ENCODE measurements at places on chromosomes 5 and 9.

GRCh38 chr5:1304033-1304432 lies 9.2 kb upstream of the TERT start:
- DNase-seq, result no peak

DNA sequence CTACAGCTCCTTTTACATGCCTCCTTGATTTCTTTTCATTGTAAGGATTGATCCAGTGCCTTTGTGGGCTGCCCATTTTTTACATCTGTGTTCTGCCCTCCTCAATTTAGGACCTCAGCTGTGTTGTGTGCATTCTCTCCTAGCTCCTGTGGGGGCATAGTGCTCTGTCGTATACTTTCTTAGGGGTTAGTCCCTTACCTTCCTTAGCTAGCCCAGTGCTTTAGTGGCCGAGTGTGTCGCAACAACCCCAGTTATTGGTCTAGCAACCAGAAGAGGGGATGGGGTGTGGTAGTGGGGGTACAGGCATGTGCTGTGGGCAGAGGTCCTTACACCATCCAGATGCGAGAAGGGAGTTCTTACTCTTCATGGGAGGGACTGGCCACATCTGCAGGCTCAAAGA lies 12.1 kb downstream of the MTRR start:
- DNase-seq, result no peak

DNA sequence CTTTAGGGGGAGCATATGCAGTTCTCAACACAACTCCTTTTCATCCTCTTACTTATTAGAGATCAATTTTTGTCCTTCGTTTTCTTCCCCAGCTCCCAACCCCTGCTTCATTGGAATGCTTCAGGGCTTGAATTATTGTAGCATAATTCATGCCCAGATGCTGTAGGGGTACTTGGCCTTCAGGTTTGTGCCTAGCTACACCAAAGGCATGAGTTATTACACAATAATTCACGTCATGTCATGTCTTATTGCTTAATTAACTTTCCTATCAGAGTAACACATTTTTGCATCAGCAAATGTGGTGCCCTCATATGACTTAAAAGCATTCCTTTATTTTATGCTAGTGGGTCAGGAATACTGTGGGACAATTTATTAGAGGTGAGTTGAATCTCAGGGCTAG lies 507.2 kb downstream of the NFIB start:
- no peak for DNase-seq

DNA sequence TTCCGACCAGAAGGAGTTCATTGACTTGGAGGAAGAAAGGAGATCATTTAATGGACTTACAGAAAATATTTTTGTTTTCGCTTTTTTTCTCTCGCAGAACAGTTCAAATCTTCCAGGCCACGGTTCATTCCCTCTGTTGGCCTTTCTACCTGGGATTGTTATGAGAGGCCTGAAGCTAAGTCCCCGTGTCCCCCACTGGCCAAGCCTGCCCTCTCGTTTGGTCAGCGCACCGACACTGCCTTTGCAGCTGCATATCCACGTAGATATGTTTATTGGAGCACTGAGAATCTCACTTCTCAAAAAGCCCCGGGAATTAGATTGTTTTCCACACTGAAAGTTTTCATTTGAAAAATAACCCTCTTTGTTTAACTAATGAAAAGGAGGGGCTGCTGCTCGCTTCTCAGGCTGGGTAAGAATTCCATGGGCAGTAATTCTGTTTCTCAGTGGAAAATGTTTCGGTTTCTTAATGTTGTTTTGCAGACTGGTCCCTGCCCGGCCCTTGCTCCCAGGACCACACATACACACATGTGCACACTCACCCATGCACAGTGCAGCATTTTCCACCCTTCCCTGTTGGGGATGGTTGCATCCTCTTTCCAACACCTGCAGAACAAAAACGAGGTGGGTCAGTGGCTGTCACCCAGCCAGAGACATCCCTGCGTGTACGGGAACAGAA lies 655.7 kb downstream of the BNC2 start:
- no peak for DNase-seq

- DNase-seq, result no peak
Observed at GRCh38 chr9:77038281-77039036, 19.0 kb downstream of the FOXB2 start.

DNA sequence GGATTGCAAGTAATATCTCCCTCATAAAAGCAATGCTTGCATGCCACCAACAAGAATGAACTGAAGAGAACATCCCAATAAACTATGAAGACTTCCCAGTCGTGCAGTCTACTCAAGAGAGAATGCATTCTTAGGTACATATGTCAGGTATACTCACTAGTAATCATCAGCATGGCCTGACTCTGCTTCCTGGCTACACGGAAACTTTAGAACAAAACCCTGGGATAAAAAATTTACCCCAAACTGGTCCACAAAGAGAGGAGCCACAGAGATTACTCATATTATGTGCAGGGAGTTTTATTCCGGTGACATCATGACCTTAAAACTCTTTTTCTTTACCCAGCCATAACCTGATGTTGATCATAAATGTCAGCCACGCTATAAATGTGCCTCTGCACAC lies 57.5 kb upstream of the PAPPA start:
- no peak for DNase-seq

- DNase-seq, result no peak
Observed at GRCh38 chr9:98380065-98380681, 124.7 kb upstream of the TBC1D2 start.

DNA sequence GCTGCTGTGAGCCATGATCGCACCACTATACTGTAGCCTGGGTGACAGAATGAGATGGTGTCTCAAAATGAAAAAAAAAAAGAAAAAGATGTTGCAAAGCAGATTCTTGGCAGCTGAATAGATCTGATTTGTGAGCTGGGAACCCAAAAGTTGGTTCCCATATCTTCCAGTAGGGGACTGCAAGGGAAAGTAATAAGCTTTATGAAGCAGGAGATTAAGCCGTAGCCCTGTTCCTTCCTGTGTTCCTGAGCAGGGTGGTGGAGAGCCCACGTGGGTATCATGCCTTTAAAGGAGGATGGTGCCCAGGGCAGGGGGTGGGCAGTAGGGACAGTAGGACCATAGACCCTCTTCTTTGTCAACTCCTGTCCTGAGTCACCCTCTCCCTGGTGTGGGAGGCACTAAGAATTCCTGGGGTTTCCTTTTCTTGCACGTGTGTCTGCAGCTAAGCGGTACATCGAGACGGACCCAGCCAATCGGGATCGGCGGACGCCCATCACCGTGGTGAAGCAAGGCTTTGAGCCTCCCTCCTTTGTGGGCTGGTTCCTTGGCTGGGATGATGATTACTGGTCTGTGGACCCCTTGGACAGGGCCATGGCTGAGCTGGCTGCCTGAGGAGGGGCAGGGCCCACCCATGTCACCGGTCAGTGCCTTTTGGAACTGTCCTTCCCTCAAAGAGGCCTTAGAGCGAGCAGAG lies 37.9 kb downstream of the STOM start:
- no peak for DNase-seq

DNA sequence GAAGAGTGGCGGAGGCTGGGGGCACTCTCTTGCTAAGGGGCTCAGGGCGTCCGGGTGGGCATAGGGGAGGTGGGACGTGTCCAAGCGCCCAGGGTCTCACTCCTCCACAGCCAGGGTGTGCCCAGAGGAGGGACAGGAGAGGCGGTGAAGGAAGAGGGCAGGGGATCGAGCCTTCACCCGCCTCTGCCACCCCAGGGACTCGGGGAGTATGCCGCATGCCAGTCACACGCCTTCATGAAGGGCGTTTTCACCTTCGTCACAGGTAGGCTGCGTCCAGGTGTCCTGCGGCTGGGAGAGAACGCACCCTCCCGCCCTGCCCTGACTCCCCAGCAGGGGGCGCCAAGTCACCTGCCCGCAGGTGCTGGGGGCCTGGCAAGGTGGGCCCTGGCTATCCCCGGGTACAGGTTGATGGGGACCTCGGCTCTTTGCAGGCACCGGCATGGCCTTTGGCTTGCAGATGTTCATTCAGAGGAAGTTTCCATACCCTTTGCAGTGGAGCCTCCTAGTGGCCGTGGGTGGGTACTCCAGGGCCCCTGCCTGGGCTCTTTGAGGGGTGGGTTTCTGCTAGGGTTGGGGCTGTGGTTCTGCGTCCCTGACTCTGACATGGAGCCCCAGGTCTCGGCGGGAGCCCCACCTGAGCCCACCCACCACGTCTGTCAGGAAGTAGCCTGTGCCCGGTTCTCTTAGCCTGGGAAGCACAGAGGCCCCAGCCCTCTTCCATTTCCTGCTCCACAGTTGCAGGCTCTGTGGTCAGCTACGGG lies 552 bp downstream of the TMEM141 start:
- no peak for DNase-seq
